ENCODE measurements at places on chromosomes 12 and 14.

DNA sequence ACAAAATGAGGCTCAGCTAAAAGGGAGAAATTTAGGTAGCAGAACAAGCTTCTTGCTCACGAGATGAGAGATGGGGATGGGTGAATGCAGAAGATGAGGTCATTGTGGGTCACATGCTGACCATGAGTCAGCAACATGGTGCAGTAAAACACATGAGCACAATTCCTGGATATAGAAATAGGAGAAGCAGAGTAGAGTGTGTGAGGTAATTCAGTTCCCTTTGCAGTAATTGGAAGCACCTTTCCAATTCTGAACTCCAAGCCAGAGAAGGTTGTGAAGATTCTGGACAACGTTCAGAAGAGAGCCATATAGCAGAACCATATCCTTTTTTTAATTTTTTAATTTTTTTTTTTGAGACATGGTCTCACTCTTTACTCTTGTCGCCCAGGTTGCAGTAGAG, 62.0 kb upstream of the LMNTD1 start:
- DNase-seq = no peak

DNA sequence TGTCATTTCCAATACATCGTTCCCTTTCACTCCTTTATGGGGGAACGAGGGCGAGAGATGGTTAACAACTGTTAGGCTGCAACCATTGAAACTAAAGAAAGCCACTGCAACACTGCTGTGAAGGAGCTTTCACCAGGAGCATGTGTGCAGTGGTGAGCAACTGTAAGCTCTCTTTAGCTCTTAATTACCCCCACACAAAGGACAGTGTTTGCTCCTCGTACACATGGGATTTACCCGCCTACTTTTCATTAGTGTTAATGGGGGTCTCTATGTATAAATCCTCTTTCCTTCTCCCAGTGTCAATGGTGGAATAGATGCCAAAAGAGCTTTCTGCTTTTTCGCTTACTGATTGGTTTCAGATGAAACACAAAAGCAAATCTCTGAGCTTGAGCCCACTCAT, 343.1 kb downstream of the FLRT2 start:
- DNase-seq = peak; percentile 95

- no peak for DNase-seq
These were observed 9.7 kb downstream of the SCN8A start for GRCh38 chr12:51600721-51601120.

DNA sequence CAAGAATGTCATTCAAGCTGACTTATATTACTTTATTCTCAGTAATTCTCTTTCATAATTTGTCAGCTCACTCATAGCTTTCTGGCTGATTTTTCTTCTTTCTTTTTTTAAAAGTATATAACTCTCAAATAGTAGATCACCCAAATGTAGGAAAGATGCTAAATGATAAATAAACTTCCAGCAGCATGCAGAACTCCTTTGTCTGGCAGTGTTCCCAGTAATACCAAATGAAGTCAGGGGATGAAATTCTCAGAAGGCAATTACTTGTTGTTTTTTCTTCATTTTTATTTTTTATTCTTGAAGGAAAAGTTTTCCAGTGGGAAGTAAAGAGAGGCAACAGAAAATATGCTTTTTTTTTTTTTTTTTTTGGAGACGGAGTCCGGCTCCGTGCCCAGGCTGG, 133.3 kb upstream of the SLCO1C1 start:
- DNase-seq = no peak

- no peak for DNase-seq
These were observed 140.0 kb downstream of the TMEM121 start for GRCh38 chr14:105666420-105666819.

GRCh38 chr14:74401504-74402241, 24.3 kb downstream of the SYNDIG1L start:
- no peak for DNase-seq

- no peak for DNase-seq
These were observed 72.1 kb downstream of the TRIM9 start for GRCh38 chr14:51022769-51023168.

- DNase-seq = no peak
These were observed 129.9 kb downstream of the KIF26A start for GRCh38 chr14:104268295-104268694.

DNA sequence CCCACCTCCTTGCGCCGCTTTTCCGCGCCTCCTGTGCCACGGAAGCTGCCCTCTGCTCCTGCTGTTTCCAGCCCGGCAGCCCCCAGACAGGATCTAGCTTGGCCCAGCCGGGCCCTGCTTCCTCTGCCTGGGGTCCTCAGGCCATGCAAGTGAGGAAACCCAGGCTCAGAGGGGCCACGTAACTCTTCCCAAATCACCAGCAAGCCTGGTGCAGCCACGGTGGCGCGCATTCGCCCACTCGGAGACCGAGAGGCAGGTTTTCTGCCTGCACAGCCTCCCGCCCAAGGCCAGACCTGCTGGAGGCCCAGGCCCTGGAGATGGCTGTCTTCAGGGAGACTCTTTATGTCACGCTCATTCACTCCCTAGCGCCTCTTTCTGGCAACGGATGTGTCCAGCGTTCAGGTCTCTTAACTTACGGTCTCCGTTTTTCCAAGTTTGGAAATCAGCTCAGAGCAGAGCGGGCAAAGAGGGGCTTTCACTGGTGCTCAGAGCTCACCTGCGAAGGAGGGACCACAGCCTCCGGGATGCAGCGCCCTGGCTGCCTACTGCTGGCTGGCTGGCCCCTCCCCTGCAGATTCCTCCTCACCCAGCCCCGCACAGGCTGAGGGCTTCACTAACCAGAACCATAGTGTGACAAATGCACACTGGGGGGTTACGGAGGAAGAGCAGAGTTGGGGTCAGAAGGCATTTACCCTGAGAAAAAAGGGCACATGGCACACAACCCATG, 20.6 kb upstream of the CEP170B start:
- DNase-seq = no peak

DNA sequence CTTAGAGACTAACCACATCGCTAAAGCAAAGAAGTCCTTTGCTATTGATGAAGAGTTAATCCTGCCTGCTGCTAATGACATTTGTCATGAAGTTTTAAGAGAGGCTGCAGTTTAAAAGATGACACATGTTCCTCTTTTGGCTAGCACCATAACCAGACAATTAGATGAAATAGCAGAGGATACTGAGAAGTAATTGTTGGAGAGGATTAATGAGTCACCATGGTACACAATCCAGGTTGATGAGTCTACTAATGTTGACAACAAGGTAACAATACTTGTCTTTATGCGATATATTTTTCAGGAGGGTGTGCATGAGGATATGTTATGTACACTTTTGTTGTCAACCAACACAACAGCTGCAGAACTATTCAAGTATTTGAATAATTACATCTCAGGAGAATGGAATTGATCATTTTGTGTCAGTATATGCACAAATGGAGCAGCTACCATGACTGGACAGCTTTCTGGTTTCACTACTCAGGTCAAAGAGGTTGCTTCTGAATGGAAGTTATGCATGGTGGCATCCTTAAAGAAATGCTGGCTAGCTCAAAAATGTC, 56.7 kb downstream of the LRRIQ1 start:
- DNase-seq = no peak

DNA sequence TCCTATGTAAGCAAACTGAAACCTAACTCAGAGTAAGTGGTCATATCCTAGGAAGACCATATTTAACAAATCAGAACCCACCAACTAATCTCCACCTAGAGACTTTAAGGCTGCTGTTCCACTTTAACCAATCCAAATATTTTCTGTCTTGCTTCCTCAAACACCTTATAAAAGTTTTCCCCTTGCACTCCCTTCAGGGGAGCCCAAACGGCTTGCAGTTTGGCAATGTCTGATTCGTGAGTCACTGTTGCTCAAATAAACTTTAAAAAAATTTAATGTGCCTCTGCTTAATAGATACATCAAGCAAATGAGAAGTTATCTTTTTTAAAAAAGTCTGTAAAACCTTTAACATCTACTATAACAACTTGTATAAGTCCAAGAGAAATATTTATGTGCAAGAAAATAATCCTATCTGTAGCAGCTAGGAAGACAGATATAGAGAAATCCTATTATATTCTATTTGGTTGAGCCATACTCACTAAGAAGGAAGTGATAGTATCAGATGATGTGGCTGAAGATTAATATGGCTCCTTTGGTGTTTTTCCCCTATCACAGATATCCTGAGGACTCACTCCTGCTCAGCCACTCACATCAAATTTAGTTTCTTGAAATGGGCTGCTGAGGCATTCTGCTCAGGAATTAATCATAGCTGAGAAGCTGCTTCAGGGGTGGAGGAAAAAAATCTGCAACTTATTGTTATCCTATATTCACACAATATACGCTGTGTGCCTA, 65.1 kb upstream of the DUSP6 start:
- no peak for DNase-seq

GRCh38 chr14:50038398-50039119, 77.8 kb downstream of the VCPKMT start:
- DNase-seq = no peak

- no peak for DNase-seq
These were observed 28.5 kb upstream of the MYBPC1 start for GRCh38 chr12:101566318-101566717.

DNA sequence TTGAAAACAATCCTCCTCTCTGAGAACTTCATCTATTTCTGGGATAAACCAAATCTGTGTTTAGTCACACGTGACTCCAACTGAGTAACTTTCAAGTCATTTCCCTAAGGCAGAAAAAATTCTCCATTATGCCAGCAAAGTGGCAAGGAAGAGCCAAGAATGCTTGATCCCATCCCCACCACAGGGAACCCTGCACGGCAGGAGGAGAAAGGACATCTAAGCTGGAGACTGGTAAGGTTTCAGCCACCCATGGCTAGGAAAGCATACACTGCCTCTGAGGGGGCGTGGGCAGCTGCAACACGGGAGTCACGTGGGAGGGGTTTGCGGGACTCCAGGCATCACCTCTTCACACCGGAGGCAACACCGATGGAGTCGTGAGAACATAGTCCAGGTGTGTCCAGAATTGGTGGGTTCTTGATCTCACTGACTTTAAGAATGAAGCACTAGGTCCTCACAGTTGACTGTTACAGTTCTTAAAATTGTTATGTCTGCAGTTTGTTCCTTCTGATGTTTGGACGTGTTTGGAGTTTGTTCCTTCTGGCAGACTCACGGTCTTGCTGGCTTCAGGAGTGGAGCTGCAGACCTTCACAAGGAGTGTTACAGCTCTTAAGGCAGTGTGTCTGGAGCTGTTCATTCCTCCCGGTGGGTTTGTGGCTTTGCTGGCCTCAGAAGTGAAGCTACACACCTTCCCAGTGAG, 2.7 kb upstream of the SIVA1 start:
- DNase-seq = no peak

DNA sequence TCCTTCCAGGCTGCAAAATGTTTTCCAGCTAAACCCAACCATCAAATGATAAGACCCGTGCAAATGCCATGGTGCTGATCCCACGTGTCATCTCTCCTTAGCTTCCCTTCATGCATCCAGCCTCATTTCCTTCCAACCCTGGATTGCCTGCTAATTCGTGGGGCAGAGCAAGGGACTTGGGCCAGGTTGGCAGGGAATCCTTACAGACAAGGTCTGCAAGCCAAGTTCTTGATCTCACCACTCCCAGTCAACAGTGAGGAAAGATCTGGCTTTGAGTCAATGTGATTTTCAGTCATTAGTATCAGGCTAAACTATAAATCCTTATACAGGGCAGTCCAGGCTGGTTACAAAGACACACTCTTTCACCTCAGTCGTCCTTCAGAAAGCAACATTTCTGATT, 150.9 kb downstream of the ANO2 start:
- no peak for DNase-seq

GRCh38 chr12:105523164-105524057, 192.9 kb downstream of the C12orf75 start:
- DNase-seq = no peak

DNA sequence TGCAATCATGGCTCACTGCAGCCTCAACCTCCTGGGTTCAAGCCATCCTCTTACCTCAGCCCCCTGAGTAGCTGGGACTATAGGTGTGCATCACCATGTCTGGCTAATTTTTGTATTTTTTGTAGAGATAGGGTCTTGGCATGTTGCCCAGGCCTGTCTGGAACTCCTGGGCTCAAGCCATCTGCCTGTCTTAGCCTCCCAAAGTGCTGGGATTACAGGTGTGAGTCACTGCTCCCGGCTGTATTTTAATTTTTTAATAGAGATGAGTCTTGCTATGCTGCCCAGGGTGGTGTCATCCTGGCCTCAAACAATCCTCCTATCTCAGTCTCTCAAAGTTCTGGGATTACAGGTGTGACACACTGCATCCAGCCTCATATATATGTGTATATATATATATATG, 31.7 kb upstream of the GPRC5A start:
- DNase-seq = no peak

DNA sequence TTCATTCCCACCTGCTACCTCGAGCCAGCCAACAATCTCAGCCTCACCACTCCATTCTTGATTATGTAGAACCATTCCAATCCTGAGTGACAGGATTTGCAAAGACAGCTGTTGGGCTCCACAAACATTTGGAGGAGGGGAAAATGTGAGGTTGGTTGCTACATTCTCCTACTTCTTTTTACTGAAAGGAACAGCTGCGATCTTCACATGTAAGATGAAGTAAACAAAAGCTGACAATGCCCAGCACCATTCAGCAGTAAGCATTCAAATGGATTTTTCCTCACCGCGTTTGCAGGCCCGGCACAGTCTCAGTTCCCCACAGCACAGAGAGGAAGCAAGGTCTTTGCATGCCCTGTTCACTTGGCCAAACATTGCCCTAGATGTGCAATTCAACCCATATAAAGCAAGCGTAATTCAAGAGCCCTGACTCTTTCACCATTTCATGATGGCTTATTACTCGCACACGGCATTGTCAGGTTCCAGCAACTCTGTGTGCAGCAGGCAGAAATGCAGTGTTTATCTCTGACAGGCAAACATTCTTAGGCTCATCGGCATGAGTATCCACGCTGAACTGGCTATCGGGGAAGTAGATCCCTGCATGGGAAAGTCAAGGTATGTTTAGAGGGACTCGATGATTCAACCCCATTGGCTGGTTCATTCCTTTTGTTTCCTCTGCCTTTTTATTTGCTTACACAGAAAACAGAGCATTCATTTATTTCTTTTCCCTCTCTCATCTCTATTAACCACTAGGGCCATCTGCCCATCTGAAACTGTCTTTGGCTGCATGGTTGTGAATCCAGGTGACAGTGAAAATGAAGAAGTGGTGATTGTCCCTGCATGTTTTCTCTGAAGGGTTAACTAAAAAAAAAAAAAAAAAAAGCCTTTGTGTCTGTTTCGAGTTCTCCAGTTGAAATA, 236.1 kb upstream of the PLEKHG7 start:
- DNase-seq = peak; percentile 68

GRCh38 chr12:18419311-18419710, 158.0 kb downstream of the PIK3C2G start:
- DNase-seq = no peak

DNA sequence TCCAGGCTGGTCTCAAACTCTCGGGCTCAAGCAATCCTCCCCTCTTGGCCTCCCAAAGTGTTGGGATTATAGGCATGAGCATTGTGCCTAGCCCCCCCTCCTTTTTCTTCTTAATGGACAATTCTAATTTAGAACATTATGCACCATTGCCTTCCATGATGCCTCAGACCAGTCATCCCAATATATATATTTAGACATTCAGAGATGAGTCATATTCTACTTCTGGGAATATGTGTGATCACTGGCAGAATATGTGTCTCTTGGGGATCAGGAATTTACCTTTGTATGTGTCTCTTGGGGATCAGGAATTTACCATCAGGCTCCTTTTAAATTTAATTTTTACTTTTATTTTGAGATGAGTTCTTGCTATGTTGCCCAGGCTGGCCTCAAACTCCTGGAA, 7.5 kb upstream of the CCDC177 start:
- DNase-seq = no peak

Data from NCI-H748 treated with DMSO at 0.1 percent for 48 hours (cell line).